Activated CD8-positive, alpha-beta memory T cell treated with anti-CD3 and anti-CD28 coated beads for 4 hours (primary cell): ENCODE measurements at places on chromosomes 12 and 14.

DNA sequence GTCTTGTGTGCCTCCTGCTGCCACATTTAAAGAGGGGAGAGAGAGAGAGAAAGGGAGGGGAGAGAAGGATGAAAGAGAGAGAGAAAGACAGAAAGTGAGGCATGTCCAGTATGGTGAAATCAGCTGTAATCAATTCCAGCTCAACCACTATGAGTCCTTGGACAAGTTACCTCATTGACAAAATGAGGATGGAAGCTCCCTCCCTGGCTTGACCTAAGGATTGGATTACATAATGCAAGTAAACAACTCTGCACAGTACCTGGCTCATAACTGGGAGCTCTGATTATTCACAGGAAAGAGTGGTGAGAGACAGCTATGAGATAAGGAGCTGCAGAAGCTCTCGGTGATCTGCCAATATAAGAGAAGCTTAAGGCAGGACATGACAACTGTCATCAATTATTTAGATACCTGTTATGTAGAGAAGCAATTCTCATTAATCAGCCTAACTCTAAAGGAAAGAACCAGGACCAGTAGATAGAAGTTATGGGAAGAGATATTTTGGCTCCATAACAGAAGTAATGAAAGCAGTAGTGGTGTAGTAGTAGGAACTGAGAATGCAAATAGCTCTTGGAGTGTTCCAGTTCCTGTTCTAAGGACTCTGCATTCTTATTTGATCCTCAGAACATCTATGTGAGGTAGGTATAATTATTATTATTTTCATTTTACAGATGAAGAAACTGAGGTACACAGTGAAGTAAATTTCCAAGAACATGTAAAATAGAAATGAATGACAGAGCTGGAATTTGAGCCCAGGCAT is 791.6 kb downstream of the DIO2 start:
- no peak for DNase-seq

DNA sequence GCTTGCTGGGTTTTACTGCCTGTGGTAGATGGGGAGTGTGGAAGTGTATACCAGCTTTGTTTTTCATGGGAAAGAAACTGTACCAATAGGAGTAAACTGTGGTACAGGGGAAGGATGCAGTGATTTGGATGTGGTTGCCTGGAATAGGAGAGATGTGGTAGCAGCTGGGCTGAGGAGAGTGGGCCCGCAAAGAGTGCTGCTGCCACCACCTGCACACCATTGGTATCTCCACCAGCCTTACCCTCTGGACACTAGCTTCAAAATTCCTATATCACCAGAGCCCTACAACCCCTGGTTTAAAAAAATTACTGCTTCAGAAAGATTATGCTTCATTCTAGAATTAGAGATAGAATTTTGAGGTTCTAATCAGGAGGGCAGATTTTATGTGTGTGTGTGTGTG is 53.6 kb downstream of the AKAP6 start:
- no peak for DNase-seq

DNA sequence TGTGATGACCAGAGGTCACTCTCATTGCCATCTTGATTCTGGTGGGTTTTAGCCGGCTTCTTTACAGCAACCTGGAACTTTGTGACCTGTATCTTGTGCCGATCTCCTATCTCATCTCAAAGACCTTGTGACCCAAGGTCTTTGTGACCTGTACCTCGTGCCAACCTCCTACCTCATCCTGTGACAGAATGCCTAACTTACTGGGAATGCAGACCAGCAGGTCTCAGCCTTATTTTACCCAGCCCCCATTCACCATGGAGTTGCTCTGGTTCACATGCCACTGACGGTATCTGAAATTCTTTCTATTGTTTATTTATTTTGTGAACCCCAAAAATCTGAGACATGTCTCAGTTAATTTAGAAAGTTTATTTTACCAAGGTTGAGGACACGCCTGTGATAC is 7.4 kb upstream of the HSPB8 start:
- no peak for DNase-seq

DNA sequence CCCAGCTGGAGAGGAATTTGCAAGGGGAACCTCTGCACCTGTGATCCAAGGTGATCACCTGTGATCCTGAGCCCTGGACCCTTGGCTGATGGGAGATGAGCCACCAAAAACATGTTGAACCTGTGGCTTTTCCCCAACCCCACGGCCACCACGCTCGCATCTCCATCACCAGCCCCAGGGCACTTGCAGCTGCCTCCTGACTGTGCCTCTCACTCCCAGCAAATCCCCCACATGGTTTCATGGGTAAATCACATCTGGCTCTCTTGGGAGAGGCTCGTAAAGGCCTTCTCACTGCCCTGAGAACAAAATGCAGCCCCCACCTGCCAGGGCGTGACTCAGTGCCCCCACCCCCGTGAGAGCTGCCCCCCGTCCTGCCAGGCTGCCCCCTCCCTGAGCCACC is 76.0 kb downstream of the RFLNA start:
- no peak for DNase-seq

DNA sequence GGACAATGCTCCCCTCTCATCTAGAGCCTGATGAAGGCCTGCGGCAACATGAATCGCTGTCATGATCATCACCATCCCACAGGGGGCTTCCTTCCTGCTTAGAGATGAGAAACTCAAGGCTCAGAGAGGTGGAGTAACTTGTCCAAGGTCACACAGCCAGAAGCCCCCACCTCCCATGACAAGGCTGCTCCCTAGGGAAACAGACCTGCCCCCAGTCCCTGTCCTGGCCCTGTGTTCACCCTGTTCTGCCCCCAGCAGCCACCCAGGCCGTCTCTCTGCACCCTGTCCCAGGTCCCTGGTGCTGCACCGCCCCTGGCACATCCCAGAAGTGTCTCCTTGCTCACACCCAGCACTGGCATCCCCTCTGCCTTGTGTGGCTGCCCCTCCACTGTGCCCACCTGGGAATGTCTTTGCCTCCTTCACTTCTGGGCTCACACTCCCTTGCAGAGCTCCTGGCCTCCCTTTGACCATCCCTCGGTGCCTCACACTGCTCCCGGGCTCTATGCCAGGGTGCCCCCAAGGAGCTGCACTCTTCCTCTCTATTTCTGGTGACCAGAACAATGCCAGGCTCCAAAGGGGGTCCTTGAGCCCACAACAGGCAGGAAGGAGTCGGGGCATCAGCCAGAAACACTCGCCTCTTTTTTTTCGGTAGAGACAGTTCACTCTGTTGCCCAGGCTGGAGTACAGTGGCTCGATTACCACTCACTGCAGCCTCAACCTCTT is 70.5 kb downstream of the BCL11B start:
- no peak for DNase-seq

GRCh38 chr12:26783131-26783526 is 49.9 kb downstream of the ITPR2 start:
- DNase-seq: no peak

- DNase-seq: no peak
Observed at GRCh38 chr12:52335598-52336262, 14.5 kb upstream of the KRT83 start.

DNA sequence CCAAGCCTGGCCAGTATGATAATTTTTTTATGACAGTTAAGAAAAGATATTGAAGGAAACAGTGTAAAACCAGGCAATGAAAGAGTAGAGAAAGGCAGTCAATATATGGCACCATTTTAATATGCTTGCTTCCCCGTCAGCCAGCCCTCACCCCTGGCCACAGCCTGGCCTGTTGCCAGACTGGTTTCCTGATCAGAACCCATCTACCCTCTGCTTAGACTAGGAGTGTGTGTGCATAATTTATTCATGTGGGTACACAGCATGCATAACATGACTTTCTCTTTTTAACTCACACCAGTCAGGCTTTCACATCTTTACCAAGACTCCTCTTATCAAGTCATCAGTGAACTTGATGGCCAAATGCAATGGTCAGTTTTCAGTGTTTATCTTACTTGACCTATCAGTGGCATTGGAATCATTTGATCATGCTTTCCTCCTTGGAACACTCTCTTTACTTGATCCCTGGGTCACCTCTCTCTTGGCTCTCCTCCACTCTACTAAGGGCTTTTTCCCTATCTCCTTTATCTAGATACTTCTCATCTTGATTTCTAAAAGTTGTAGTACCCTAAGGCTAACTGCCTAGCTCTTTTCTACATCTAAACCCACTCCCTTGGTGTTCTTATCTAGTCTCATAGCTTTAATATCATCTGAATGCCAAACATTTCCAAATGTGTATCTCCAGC is 10.0 kb upstream of the GPR19 start:
- no peak for DNase-seq

DNA sequence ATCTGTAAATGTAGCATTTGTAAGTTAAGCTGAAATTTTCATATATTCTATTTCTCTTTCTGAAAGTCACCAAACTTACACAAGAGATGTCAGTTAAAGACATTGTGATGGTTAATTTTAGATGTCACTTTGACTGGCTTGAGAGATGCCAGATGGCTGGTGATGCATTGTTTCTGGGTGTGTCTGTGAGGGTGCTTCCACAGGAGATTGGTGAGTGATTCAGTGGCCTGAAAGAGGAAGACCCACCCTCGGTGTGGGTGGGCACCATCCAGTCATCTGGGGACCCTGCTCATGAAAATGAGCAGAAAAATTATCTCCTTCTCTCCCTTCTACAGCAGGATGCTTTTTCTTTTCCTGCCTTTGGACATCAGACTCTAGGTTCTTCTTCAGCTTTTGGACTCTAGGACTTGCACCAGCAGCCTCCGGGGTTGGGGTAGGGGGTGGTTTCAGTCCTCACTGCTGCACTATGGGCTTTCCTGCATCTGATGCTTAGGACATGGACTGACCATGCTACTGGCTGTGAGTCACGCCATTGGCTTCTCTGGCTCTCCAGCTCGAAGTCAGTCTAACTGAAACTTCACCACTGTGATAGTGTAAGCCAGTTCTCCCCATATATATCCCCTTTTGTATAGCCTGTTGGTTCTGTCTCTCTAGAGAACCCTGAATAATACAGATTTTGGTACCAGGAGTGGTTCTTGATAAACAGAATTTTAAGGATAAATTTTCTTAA is 20.9 kb downstream of the PDE6H start:
- DNase-seq: peak; percentile 13

DNA sequence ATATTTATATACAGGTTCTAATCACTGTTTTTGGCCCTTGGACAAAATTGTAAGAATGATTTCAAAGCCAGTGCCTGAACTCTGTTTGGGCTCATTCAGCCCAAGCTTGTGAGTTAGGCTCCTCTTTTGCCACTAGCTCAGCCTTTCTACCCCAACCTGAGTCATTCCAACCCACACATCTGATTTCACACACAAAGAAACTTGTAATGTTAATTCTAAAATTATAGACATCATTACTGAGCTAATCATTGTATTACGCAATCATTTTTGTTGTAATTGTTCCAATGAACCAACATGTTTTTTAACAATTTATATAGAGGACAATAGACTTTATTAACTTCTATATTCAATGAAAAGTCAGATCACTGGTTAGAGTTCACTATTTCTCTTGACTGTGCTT is 441.1 kb downstream of the ETNK1 start:
- no peak for DNase-seq

DNA sequence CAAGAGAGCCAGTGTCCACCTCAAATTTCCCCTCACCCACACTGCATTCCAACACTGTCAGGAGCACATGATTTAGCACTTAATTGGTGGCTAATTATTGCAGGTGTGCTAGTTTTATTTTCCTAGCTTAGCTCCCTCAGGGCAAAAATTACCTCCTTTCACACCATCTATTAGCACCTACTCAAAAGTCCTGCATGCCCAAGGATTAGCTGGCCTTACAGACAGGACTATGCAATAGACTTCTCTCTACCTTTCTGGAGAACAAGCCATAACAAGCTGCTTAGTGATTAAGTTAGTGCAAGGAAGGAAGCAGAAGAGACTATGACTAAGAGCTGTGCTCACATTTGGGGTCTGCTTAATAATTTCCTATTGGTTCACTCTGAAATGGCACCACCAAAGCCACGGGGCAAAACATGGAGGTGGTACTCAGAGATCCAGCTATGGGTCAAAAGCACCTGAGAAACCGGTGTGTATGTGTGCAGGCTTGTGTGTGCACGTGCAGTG is 69.5 kb downstream of the STON2 start:
- DNase-seq: no peak

DNA sequence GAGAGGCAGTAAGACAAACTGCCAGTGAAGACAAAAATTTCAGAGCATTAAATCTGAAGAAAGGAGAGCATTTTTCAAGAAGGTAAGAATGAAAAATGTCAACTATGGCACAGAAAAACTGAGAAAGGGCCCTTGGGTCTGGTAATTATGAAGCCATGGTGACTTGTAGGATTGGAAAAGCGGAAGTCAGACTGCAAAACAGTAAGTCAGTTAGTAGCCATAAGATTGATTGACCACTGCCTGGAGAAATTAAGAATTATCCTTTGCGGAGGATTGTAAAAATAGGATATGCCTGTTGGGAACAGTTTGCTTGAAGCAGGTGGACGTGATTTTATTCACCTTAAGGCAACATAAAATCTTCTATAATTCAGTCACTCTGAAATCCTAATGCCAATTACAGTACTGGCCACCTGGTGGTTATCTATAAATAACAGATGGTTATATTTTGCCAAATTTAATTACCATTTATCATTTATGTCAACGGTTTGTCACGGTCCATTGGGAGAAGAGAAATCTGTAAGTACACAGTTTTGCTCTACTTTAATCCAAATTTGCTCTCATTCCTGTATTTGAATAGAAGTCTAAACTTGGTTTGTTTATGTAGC is 127.1 kb upstream of the CNTN1 start:
- DNase-seq: no peak

GRCh38 chr14:90384543-90384911 is 12.3 kb upstream of the CALM1 start:
- no peak for DNase-seq

- no peak for DNase-seq
Observed at GRCh38 chr14:23109769-23110168, 5.0 kb upstream of the CIROP start.

GRCh38 chr12:12399161-12399560 is 42.3 kb downstream of the BORCS5 start:
- no peak for DNase-seq

- no peak for DNase-seq
Observed at GRCh38 chr14:102775855-102776760, 1.1 kb upstream of the TRAF3 start.

- no peak for DNase-seq
Observed at GRCh38 chr14:72649603-72650227, 244.2 kb downstream of the DPF3 start.

DNA sequence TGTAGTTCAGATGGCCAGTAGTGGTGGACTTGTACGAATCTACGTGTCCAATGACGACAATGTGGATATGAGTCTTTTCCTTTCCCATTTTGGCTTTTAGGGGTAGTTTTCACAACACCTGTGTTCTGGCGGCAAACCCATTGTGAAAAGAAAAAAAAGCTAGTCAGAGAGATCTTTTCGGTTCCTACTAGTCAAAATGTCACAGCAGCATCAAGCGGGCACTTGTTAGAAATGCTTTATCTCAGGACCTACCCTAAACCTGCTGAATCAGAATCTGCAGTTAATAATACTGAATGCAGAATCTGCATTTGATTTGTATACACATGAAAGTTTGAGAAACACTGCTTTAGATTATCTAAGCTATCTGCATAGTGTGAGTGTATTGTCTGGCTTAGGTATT is 18.3 kb downstream of the AEBP2 start:
- DNase-seq: no peak
